ENCODE measurements at places on chromosomes 1 and 21.
A peak's percentile ranks its signal among the peaks of the same experiment; 100 is the strongest.

DNA sequence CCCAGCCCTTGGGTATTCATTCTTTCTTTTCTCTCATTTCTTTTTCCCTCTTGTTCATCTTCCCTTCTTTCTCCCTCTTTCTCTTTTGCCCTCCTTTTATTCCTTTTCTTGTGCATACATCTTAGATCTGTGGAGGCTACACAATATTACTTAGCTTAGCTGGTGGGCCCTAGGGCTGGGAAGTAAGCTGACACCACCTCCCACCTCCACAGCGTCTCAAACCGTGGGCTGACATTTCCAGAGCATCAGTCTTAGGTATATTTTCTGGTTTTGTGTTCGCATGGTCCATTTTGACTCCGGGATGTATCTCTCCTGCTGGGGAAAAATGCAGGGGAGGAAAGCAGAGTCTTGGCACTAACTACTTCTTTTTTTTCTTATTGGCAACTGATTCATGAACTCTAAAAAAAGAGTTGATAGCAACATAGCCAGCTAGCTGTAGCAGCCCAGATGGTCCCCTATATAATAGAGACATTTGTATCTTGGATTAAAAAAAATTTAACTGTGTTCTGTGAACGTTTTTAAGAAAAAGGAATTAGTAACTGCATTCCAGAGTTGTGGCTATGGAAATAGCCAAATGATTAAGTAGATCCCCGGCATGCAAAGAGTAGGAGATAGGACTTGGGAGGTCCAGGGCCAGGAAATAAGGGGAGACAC lies 15.5 kb downstream of the CNIH3 start:
- no peak for DNase-seq

- DNase-seq, result no peak
These were observed 35.2 kb upstream of the CTPS1 start for GRCh38 chr1:40944326-40944725.

DNA sequence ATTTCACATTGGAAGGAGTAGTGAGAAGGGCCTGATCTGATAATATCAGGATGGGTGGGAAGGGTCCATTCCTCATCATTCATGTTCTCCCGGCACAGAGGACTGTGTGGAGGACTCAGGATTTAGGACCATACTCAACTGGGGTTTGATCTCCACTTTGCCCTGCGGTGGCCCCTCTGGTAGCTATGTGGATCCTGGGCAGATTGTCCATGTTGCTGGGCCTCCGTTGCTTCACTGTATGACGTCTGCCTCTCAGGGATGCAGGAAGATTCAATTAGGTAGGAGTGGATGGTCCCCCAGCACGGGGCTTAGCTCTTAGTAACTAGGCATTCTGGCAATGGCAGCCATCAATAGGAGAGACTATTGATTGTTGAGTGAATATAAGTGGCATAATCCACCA lies 2.3 kb downstream of the ETS2 start:
- no peak for DNase-seq

DNA sequence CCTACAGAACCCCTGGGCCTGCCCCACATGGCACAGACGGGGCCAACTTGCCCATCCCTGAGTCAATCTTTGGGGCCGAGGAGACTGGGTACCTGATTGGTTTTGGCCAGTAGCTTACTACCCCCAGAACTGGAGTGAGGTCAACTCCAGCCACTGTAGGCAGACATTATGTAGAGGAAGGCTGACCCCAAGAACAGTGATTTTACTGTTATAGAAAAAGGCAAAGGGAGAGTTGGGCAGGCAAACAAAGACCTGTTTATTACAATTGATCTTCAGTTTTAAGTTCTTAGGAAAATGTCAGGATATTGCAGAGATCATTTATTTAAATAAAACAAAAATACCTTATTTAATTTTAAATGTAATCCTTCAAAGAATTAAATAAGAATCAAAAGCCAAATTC lies 653.8 kb downstream of the NPHP4 start:
- DNase-seq, result no peak

GRCh38 chr1:109114342-109114674 lies 393 bp downstream of the ELAPOR1 start:
- DNase-seq, result no peak

- DNase-seq, result no peak
These were observed 6.4 kb downstream of the OR2C3 start for GRCh38 chr1:247529771-247530355.

- no peak for DNase-seq
These were observed 41.4 kb downstream of the TMCO4 start for GRCh38 chr1:19758227-19758830.

DNA sequence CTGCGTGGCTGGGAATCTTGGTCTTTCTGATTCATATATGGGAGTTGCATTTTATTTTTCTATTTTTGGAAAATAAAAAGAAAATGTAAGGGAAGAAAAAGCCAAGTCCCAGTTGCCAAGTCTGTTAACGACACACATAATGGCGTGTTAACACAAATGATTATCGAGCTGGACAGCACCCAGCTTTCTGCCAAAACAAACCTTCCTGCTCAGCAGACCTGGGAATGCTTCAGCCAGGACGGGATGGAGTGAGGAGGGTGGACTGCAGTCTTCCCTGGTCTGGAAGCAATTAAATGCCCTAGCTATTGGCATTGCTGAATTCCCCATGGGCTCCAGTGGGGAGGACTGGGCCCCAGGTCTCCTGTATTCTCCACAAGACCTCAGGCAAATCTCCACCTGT lies 184.2 kb upstream of the USP24 start:
- DNase-seq, result peak; percentile 84

DNA sequence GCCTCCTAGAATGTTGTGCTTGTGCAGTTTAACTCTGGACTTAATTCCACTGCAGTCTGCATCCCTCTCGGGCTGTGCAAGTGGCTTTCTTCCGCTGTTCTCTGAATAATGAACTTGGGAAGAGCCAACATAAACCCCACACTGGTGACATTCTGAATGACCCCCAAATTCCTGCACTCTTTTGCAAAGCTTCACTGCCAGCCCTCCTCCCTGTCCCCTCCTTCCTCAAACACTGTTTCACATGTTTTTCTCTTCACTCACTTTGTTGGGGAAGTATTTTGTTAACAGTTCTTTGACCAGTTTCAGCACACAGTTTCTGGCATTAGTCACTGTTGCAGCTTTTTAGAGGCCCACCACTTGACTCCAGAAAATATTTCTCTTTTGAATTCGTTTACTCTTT lies 39.7 kb downstream of the GNG12 start:
- DNase-seq, result no peak

DNA sequence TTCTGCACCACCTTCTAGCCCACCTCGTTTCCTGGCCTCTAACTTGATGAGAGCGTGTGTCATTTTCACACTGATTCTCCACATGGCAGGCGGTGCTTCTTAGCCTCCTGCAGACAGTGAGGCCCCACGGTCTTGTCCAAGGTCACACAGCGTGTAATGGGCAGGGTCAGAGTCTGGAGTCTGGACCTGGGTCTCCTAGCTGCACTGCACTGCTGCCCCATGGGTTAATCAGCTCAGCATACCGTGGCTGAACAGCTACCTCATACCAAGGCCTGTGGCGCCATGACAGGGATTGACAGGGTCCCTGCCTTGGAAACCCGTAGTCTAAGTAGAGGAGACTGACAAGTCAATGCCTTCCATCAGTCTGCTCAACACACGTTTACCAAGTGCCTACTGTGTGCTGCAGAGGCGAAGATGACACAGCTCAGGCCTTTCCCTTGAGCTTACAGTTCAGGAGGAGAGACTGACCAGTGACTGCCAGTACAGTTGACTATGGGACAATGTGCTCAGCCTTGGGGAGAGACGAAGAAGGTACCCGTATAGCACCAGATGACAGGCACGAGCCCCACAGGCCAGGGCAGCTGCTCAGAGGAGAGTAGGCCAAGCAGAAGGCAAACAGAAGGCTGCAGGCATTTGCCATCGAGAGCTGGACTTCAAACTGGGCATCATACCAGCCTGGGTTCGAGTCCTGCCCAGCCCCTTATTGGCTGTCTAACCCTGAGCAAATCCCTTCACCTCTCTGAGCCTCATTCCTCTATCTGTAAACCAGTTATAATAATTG lies 5.5 kb downstream of the PCSK9 start:
- no peak for DNase-seq

DNA sequence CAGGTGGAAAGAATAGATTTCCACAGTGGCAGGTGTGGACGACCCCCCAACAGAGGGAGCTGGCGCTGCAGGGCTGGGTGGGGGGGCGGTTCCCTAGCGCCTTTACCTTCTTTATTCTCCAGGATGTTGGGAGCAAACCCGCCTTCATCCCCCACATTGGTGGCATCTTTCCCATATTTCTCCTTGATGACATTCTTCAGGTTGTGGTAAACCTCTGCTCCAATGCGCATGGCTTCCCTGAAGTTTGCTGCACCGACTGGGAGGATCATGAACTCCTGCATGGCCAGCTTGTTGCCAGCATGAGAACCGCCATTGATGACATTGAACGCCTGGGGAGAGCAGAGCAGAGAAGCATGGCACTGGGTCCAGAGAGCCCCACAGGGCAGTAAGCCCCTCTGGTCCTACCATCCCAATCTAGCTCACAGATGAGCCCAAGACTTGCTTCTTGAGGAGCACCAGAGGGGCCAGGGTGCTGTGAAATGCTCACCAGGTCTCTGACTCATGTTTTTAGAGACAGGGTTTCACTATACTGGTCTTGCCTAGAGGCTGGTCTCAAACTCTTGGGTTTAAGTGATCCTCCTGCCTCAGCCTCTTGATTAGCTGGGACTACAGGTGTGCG lies 12.2 kb downstream of the ENO1 start:
- DNase-seq, result no peak

- no peak for DNase-seq
These were observed 91.4 kb downstream of the ITPKB start for GRCh38 chr1:226647719-226648118.

GRCh38 chr1:7281821-7282220 lies 489.3 kb upstream of the VAMP3 start:
- DNase-seq, result no peak

DNA sequence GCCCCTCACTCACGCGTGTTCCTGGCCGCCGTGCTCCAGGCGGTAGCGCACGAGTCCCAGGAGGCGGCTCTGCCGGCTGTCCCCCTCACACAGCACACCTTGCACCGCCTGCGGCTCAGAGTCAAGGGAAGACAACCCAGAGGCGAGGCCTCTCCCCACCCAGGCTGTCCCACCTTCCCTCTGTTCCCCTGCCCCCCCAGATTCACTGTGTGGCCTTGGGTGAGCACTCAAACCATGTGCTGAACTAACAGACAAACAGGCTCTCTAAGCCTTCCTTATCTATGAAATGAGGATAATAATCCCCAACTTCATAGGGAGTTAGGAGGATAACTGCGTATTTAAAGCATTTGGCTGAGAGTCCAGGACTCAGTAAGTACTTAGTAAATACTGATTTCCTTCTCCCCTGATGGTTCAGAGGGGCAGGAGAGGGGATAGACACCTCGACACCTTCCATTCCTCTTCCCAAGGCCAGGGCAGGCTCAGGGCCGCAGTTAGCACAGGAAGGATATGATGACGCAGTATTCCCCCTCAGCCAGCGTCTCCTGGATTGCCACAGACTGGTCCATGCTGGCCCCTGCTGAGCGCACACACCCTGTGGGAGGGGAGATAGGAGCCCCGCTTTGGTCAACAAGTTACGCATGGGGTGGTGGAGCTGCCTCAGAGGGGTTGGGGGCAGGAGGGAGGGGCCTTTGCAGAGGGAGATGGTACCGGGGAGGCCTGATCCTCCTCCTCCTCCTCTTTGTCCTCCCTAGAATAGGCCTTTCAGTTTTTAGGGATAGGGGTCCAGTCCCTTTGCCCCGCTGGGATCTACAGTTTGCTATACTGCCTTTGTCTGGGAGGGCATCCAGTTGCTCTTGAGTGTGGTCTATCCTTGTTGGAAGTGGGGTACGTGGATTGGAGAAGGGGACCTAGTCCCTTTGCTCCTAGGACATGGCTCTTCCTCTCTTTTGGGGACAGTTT lies 830 bp downstream of the INPP5B start:
- DNase-seq, result no peak

DNA sequence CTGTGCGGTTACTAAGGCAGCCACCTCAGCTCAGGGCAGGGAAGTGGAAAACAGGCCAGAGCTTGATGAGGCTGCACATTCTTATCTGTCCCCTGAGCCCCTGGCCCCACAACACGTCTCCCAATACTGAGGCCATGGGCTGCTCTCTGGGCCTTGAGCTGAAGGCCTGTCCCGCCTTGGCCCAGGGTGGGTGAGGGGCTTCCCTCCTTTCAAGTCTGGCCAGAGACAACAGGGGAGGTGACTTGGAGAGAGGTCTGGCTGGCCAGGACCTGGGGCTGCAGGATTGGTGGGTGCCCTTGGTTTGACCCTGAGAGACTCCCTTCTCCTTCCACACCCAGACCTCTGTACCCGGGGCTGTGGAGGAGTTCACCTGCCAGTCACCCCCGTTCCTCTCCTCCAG lies 563.8 kb downstream of the PTPRU start:
- no peak for DNase-seq

DNA sequence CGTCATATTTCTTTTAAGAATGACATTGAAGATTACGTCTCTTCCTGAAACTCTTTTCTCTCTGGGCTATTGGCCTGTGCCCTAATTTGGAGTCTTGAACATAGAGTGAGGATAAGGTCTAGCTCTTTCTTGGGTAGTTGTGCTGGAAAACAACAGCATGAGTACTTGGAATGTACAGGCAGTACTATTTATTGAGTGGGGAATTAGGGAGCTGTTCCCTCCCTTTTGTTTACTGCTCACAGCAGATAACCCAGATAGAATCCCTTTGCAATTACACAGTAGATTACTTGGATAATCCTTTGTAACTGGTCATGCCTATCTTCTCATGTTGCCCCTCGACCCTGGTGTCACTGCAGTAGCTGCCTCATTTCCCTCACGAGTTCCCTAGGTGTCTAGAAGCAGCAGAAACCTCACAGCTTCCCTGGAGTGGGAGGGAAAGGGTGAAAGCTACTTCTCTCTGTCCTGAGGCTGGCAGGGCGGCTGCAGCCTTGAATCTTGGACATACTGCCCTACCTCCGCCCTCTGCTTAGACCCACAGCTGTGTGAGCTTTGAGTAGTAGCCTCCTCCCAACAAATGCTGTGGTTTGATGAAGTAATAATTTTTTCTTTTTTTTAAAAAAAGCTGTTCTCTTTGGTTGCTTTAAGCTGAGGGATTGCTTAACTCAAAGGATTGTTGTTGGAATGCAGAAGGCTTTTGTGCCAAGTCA lies 70.6 kb downstream of the FGGY start:
- DNase-seq, result no peak

DNA sequence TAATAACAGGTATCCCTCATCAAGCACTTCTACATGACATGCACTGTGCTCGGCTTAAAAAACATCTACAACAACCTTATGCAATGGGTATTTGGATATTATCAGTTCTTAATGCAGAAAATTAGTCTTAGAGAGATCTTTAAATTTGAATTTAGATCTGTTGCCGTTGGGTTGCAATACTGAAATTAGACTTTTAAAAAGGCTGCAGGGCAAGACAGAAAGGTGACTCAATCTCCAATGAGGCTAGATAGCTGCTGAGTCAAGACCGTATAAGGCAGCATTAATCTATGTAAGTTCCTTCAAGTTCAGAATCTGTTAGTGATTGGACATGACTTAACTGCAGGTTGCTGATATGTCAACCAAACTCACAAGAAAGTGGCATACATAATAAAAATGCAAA lies 37.3 kb downstream of the OLFM3 start:
- no peak for DNase-seq

Measured in NCI-H446 treated with DMSO at 0.1 percent for 48 hours (cell line).